ENCODE measurements at places on chromosomes 2 and 18. TPM values are rescaled to one million over a fixed set of nuclear protein-coding genes. Genes with fewer than 3 reads are reported as not detected.

The SERPINB10 gene
- not detected for total RNA-seq

The NRP2 gene
- total RNA-seq: 93.5 TPM

The STPG4 gene
- 0.52 TPM for total RNA-seq

The SLC14A1 gene
- 1.4 TPM for total RNA-seq

The SPP2 gene
- total RNA-seq: not detected

The OR6B2 gene
- total RNA-seq: not detected

The SERPINB13 gene
- total RNA-seq: not detected

The CDH2 gene
- 12.0 TPM for total RNA-seq

The DTNA gene
- 110 TPM for total RNA-seq

Measured in posterior vena cava (tissue), 2 donors.